ENCODE measurements at places on chromosomes 6 and 20.
A peak's percentile ranks its signal among the peaks of the same experiment; 100 is the strongest.

DNA sequence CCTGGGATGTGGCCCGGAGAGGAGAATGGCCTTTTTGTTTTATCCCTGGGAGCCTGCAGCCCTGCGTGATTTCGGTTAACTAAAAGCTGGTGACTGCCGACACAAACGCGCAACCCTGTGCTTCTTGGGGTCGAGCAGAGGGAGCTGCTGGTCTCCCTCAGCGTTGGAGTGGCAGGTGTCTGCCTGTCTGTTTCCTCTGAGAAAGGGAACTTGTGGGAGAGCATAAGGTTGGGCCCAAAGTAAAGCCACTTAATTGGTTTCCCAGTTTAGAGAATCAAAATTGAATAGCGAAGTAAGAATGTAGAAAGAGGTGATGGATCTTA is 500 bp downstream of the LTV1 start:
- no peak for DNase-seq

DNA sequence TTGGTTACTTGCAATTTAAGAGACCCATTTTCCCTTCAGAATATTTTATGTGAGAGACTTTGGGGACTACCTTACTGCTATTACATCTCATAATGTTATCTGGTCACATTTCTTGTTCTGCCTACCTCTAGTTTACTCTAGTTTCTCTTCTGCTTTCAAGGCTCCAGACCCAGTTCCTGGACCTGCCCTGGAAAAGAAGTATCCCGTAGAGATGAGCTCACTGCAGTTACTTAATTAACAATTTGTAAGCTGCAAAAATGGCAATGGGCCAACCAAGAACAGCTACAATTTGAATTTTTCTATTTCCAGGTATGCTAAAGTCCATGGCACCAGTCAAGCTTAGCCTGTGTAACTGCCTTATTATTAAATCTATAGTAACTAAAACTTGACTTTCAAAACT is 25.0 kb downstream of the TAB2 start:
- DNase-seq: no peak

- DNase-seq: no peak
These were observed 750 bp upstream of the PAK5 start for GRCh38 chr20:9839626-9840025.

DNA sequence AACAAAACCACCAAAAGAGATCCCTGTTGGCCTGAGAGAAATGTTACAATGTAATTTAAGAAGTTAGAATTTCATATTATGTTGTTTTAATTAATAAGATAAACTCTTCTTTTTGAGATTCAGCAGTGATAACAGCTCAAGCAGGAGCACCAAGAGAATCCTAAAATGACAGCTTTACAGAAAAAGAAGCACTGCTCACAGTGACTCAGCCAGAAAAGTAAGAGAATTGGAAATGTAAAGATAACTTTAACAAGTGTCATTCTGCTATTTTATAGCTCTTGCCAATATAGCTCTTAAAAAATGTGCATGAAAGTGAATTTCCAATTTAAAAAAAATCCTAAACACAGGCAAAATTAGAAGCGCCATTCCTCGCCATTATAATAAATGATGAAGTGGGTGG is 111.3 kb downstream of the UBE3D start:
- DNase-seq: no peak

- DNase-seq: no peak
These were observed 211.1 kb downstream of the GMDS start for GRCh38 chr6:2034256-2034655.

DNA sequence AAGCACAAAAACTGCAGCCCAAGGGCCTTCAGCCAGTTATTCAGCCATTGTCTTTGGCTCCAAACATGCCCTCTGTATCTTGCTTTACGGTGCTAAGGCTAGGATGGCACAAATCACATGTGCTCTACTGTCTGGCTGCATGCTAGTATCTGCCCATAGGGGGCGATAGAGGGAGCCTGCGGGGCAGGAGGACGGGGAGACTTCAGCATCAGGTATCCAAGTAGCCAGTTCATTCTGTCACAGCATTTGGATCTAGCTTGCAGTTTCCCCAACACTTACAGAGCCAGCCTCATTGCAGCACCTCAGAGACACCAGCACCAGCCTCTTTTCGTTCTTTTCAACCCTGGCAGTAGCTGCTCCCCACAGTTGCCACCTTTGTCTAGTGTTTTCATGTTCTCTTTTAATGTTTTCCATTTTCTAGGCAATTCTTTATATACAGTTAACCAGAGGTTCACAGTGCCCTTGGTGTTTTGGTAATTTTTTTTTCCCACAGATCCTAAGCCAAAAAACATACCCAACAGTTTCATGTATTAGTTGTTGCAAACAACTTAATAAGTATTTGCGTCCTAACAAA is 705.9 kb downstream of the PTPRT start:
- DNase-seq: peak; percentile 2

DNA sequence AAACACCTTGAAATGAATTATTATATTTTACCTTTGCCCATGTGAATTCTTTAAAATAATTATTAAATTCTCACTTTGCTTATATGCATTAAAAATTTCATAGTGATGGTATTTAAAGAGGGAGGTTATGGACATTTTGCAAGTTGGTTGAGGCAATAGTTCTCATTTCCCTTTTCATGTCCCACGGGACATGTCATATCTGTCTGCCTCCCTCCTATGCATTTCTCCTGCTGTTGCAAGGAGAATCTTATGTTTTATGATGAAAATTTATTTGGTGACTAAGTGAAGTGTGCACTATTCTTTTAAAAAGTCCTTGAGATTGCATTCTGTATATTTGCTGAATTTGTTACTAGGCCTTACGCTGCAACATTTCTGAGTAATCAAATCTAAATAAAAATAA is 67.2 kb downstream of the UTRN start:
- no peak for DNase-seq

DNA sequence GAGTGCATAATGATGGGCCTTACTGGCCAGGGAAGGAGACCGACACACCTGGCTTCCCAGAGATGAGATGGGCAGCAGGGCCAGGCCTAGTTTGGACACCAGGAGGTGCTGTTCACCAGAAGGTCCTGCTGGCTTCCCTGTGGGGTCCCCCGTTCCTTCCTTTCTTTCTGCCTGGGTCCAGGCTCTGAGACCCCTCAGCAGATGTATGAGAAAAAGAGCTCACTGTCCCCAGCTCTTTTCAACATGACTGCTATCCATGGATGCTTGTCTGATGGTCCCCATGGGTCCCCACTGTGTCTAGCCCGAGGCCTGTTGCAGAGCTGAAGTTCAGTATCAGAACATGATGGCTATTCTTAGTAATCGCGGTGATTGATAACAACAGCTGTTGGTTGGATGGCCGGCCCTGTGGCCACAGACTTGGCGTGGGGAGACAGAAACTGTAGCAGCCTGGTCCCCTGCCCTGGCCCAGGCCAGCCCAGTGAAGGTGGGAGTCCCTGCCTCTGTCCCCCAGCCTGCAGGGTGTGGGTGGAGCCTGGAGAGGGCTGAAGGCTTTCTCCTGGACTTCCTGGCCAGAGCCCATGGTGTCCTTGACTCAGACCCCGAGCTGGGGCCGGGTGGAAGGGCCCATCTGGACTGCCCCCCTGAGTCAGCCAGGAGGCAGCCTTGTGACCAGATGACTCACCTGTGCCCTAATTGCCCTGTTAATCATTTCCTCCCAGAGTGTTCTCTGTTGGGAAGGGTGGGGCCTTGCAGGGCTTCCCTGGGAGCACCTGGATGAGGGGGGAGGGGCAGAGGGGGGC is 9.9 kb upstream of the BAK1 start:
- DNase-seq: peak; percentile 58

DNA sequence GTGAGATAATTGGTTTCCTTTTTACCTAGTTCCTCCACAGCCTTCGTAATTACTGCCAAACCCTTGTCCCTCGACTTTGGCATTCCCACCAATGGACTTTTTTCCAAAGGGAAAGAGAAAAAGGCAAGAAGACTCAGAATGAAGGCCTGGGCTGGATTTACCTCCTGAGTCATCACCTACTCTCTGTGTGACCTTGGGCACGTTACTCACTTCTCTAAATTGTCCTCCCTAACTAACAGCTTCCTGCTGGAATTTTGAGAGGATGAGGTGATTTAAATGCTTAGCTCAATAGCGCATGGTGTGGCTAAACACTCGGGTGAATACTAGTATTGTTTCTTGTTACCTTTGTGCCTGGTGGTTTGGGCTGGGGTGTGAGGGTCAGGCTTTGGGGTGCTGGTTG is 146.6 kb downstream of the DHX35 start:
- DNase-seq: no peak

DNA sequence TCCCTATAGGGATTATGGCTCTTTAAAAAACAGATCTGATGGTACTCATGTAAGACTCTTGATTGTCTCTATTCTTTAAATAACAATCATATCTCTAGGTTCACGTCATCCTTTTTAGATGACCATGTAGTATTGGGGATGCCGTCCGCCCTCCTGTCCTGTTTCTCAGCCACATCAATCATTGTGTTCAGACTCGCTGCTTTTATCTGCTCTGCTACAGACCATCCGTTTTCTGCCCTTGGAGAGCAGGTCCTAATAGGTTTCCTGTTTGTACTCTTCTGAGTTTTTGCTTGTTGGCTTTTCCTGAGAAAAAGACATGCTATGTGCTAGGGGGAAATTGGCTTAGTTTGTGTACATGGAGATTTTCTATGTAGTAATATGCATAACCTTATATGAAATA is 76.8 kb downstream of the SASH1 start:
- no peak for DNase-seq

GRCh38 chr20:32458837-32459220 is 100.7 kb downstream of the ASXL1 start:
- no peak for DNase-seq

GRCh38 chr20:9912290-9912689 is 73.4 kb upstream of the PAK5 start:
- DNase-seq: no peak

GRCh38 chr6:22570185-22570551 is 802 bp downstream of the HDGFL1 start:
- no peak for DNase-seq

GRCh38 chr6:146679386-146679785 is 80.6 kb downstream of the ADGB start:
- no peak for DNase-seq

DNA sequence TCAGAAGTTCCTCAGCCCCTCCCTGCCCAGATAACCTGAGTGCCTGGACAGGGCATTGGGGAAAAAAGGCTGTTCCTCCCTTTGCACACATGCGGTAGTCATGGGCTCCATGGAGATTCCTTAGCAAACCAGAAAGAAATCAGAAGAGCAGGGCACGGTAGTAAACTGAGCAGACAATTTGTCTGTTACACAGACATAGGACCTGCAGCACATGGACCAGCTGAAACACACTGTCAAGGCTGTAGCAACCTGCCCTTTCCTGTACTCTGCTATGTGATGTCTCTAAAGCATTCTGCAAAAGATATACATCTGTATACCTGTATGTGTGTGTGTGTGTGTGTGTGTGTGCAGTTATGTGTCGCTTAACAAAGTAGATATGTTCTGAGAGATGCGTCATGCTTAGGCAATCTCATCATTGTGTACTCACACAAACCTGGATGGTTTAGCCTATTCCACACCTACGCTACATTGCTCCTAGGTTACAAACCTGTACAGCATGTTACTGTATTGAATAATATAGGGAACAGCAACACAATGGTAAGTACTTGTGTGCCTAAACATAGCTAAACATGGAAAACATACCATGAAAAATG is 44.4 kb upstream of the BMP5 start:
- DNase-seq: no peak

GRCh38 chr20:45905505-45906079 is 6.4 kb downstream of the PLTP start:
- DNase-seq: no peak

DNA sequence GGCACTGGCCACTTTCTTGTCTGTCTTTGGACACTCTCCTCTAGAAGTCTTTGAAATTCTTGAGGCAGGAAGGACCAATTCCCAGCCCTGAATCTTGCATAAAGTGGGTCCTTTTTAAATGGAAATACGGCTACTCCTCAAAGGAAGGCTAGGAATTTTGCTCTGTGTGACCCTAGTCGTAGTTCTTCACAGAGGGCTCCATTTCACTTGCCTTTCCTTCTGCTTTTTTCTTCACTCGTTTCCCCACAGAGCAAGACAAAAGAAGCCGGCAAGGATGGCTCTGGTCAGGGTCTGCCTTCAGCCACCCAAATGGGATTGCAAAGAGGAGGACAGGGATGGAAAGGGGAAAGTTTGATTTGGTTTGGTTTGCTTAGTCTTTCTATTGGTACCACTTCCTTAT is 25.8 kb downstream of the HLA-E start:
- no peak for DNase-seq

- DNase-seq: no peak
These were observed 12.9 kb downstream of the VEGFA start for GRCh38 chr6:43782764-43783513.

GRCh38 chr6:44201638-44202303 is 15.0 kb upstream of the MYMX start:
- DNase-seq: no peak

GRCh38 chr6:11404838-11405237 is 132.7 kb upstream of the TMEM170B start:
- no peak for DNase-seq

- DNase-seq: no peak
These were observed 207.8 kb downstream of the OTOR start for GRCh38 chr20:16955971-16956370.

DNA sequence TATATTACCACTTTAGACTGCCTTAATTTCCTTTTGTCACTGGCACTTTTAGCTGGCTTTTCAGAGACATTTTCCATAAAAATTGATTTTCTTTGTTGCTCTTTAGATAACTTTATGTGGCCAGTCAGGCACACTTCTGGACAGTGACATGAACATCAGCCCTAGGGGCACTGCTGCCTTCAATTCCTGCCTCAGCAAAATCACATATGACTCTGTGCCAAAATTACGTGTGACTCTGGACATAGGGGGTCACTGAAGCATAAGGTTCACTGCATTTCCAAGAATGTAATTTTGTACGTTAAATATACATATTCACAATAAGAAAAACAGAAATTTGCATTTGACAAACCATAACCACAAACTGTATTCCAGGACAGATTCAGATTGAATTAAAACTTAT is 66.5 kb downstream of the ESF1 start:
- no peak for DNase-seq

GRCh38 chr6:84243240-84243639 is 15.8 kb upstream of the CEP162 start:
- no peak for DNase-seq

- no peak for DNase-seq
These were observed 665 bp downstream of the FASTKD5 start for GRCh38 chr20:3158968-3159431.

DNA sequence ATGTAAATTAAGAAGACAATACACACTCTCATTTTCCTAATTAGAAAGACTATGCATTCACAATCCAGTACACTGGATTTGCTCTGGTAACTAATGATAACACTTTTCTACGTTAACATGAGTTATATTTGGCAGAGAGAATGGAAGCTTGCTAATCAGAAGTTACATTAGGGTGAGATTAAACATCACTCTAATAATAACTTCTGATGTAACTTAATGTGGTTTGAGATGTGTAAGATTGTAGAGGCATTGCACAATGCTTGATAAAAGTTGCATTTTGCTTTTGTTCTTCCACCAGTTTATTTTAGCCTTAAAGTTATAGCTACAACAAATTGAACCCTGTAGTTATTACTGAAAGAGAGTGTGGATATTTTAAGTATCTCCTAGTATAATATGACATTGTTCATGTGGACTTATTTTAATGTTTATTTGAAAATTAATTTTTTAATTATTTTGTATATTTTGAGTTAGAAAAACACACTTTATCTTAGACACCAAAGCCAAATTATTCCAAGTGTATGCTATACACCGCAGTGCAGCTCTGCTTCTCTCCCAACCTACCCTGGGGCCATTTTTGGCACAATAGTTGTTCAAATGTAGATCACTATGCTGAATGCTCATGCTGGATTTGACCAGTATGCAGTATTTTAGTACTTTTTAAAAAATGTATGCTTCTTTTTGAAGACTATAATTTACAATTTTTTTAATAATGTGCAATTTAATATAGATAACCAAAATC is 143.2 kb downstream of the SLC16A10 start:
- no peak for DNase-seq

GRCh38 chr20:57450931-57451330 is 59.7 kb downstream of the RBM38 start:
- no peak for DNase-seq

All from cerebellar cortex (tissue), 1 donor.